ENCODE measurements at places on chromosomes 3 and 15. TPM values are rescaled to one million over a fixed set of nuclear protein-coding genes. Genes with fewer than 3 reads are reported as not detected.

- no peak overlapping the region for H3K27ac ChIP-seq
- no peak for DNase-seq
- H3K36me3 ChIP-seq, result no peaks in the 10 kb centered on the region
Observed at GRCh38 chr3:135272026-135272669, 477.1 kb downstream of the EPHB1 start.

GRCh38 chr3:119600732-119601131, 3.0 kb downstream of the PLA1A start:
- H3K27me3 ChIP-seq, result no peaks in the 10 kb centered on the region
- H3K36me3 ChIP-seq, result no peaks in the 10 kb centered on the region
- H3K4me1 ChIP-seq, result peaks cover 4% of the 10 kb centered on the region
- peak; percentile 66 for DNase-seq

DNA sequence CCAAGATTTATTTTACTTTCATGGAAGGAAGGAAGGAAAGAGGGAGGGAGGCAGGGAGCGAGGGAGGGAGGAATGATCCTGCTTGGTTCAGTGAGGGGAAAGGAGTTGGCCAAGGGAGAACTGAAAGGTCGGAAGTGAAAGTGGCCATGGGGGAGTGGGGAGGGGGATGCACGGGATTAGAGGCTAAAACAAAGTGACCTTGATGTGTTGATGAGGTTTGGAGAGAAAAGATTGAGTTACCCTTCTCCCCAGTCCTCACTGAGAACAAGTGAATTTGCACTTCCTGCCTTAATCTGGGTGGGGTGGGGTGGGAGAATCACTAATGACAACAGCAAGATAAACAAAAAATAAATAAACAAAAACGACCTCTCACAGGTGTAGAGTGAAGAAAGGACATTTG, 212.0 kb upstream of the TLE3 start:
- no peaks in the 10 kb centered on the region for H3K27me3 ChIP-seq
- no peak for DNase-seq
- H3K27ac ChIP-seq, result no peak overlapping the region
- H3K4me3 ChIP-seq, result no peak overlapping the region

- H3K27ac ChIP-seq, result no peak overlapping the region
- no peak for DNase-seq
- H3K4me1 ChIP-seq, result no peaks in the 10 kb centered on the region
- H3K4me3 ChIP-seq, result no peak overlapping the region
- H3K36me3 ChIP-seq, result no peaks in the 10 kb centered on the region
Observed at GRCh38 chr15:79257454-79257853, 25.1 kb upstream of the ANKRD34C start.

DNA sequence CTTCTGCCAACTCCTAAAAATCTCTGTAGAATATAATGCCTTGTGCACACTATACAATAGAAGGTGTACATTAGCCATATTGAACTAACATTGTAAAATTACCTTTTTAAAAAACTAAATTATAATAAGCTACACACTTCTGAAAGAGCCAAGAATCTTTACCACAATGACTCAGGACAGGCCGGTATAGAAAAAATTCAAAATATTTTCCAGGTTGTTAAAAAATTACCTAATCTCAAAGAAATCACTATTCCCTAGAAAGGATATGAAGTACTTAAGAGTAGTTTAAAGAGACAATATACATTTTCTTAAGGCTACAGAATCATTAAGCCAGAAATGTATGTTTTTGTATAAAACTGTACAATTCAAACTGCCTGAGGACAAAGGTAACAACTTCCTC, 48.5 kb downstream of the TJP1 start:
- no peaks in the 10 kb centered on the region for H3K36me3 ChIP-seq
- no peaks in the 10 kb centered on the region for H3K27me3 ChIP-seq
- no peak overlapping the region for H3K4me3 ChIP-seq
- H3K27ac ChIP-seq, result no peak overlapping the region
- peaks cover 10% of the 10 kb centered on the region for H3K4me1 ChIP-seq

- H3K27me3 ChIP-seq, result peaks cover 69% of the 10 kb centered on the region
- H3K4me1 ChIP-seq, result no peaks in the 10 kb centered on the region
- no peak overlapping the region for H3K4me3 ChIP-seq
- H3K27ac ChIP-seq, result no peak overlapping the region
Observed at GRCh38 chr3:10804183-10804648, 11.8 kb upstream of the SLC6A11 start.

- H3K27me3 ChIP-seq, result no peaks in the 10 kb centered on the region
- H3K36me3 ChIP-seq, result no peaks in the 10 kb centered on the region
- H3K4me3 ChIP-seq, result no peak overlapping the region
- H3K4me1 ChIP-seq, result peaks cover 14% of the 10 kb centered on the region
Observed at GRCh38 chr15:101451846-101452245, 37.7 kb downstream of the PCSK6 start.

GRCh38 chr3:20055842-20056241, 15.6 kb downstream of the KAT2B start:
- peaks cover 12% of the 10 kb centered on the region for H3K4me1 ChIP-seq
- no peaks in the 10 kb centered on the region for H3K36me3 ChIP-seq
- no peaks in the 10 kb centered on the region for H3K27me3 ChIP-seq
- no peak overlapping the region for H3K27ac ChIP-seq
- DNase-seq, result no peak

DNA sequence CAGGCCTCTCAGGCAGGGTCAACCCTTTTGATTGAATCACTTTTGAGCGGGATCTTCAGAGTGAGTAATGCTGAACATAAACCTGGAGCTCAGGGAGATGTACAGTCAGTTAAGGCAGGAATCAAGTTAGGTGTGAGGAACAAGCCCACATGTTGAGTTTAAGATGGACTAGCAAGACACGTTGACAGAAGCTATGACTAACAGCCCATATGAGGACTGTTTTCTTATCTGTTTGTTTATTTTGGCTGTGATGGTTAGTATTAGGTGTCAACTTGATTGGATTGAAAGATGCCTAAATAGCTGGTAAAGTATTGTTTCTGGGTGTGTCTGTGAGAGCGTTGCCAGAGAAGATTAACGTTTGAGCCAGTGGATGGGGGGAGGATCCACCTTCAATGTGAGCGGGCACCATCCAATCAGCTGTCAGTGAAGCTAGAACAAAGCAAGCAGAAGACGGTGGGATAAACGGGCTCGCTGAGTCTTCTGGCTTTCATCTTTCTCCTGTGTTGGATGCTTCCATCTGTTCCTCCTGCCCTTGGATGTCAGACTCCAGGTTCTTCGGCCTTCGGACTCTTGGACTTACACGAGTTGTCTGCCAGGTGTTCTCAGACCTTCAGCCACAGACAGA, 232.3 kb upstream of the STAC start:
- H3K4me3 ChIP-seq, result no peak overlapping the region
- DNase-seq, result no peak
- H3K4me1 ChIP-seq, result no peaks in the 10 kb centered on the region
- H3K36me3 ChIP-seq, result no peaks in the 10 kb centered on the region

- H3K4me3 ChIP-seq, result no peak overlapping the region
- DNase-seq, result no peak
- no peaks in the 10 kb centered on the region for H3K27me3 ChIP-seq
- no peak overlapping the region for H3K27ac ChIP-seq
- H3K36me3 ChIP-seq, result no peaks in the 10 kb centered on the region
Observed at GRCh38 chr15:29099131-29099880, 170.3 kb downstream of the NSMCE3 start.

- H3K27ac ChIP-seq, result no peak overlapping the region
- no peaks in the 10 kb centered on the region for H3K4me1 ChIP-seq
- H3K27me3 ChIP-seq, result no peaks in the 10 kb centered on the region
- no peak for DNase-seq
Observed at GRCh38 chr3:23221136-23221535, 18.0 kb downstream of the UBE2E2 start.

GRCh38 chr15:63476229-63476632, 28.2 kb upstream of the USP3 start:
- no peaks in the 10 kb centered on the region for H3K36me3 ChIP-seq
- no peak for DNase-seq
- peaks cover 19% of the 10 kb centered on the region for H3K4me1 ChIP-seq
- H3K27me3 ChIP-seq, result no peaks in the 10 kb centered on the region

DNA sequence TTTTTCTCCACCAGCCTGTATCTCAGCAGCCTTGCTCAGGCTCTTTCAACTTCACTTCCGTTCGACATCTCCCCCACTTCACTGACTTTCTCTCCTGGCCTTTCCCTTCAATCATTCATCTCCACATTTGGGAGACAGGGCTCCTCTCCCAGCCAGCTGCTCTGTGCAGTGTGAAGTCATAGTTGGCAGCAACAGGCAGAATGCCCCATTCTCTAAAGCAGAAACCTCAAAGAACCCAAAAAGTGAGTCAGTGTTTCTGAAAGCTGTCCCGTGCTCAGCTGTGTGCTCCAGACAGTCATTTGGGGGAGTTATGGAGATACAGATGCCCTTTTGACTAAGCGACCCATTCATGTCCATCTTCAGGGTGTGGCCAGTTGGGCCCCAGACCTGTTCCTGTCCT, 54.3 kb downstream of the NTRK3 start:
- H3K27ac ChIP-seq, result no peak overlapping the region
- H3K36me3 ChIP-seq, result no peaks in the 10 kb centered on the region
- H3K27me3 ChIP-seq, result no peaks in the 10 kb centered on the region
- no peaks in the 10 kb centered on the region for H3K4me1 ChIP-seq
- no peak overlapping the region for H3K4me3 ChIP-seq

GRCh38 chr3:98903705-98904481, 2.4 kb upstream of the DCBLD2 start:
- no peaks in the 10 kb centered on the region for H3K27me3 ChIP-seq
- H3K4me3 ChIP-seq, result no peak overlapping the region
- DNase-seq, result no peak
- no peaks in the 10 kb centered on the region for H3K36me3 ChIP-seq

GRCh38 chr15:74648051-74648842, 32.6 kb downstream of the CLK3 start:
- peaks cover 2% of the 10 kb centered on the region for H3K4me1 ChIP-seq
- H3K27ac ChIP-seq, result no peak overlapping the region
- H3K4me3 ChIP-seq, result no peak overlapping the region
- no peaks in the 10 kb centered on the region for H3K27me3 ChIP-seq

Gene SEC11A
- total RNA-seq, result 402 TPM

Gene P2RY13
- total RNA-seq, result not detected

Gene TMEM40
- not detected for total RNA-seq

Gene CNTN4
- 5.1 TPM for total RNA-seq

Gene C3orf22
- not detected for total RNA-seq

Gene CFAP100
- total RNA-seq, result 0.12 TPM

Gene TRIM59
- 120 TPM for total RNA-seq

Measured in neural progenitor cell (in vitro differentiated cells).